ENCODE measurements at places on chromosomes 2 and 18.

GRCh38 chr2:42794271-42795046, 2.1 kb upstream of the HAAO start:
- no peak for DNase-seq

GRCh38 chr2:60819155-60819862, 62.1 kb upstream of the REL start:
- no peak for DNase-seq

DNA sequence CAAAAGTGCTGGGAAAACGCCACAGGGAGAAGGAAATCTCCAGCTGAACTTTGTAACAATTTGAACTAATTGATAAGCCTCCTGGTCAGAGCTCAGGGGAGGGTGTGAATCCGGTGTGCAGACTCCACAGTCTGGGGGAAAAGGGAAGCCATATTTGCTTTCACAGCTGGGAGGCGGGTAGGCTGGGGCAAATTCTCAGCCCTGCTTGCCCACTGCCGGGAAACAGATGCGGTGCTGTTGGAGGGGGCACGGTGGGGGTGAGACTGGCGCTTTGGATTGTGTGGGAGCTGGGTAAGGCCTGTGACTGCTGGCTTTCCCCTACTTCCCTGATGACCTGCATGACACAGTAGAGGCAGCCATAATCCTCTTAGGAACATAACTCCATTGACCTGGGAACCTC, 134.8 kb downstream of the ADCYAP1 start:
- DNase-seq: no peak

DNA sequence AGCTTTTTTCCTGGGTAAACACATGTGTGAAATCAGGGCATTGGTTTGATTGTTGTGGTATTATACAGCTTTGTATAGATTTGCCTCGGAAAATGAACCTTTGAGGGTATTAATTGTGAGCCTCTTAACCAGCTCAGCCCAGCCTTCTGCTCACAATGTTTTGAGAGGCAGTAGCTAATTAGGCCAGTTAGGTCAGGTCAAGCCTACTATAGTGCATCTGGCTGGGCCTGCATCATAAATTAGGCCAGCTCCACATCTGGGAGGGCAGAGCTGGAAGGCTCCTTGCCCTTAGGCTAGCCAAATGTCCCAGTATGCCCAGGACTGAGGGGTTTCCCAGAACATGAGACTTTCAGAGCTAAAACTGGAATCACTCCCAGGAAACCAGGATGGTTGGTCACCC, 43.0 kb downstream of the LRATD1 start:
- DNase-seq: no peak

- DNase-seq: no peak
Observed at GRCh38 chr2:9423922-9424272, 443 bp downstream of the CPSF3 start.

DNA sequence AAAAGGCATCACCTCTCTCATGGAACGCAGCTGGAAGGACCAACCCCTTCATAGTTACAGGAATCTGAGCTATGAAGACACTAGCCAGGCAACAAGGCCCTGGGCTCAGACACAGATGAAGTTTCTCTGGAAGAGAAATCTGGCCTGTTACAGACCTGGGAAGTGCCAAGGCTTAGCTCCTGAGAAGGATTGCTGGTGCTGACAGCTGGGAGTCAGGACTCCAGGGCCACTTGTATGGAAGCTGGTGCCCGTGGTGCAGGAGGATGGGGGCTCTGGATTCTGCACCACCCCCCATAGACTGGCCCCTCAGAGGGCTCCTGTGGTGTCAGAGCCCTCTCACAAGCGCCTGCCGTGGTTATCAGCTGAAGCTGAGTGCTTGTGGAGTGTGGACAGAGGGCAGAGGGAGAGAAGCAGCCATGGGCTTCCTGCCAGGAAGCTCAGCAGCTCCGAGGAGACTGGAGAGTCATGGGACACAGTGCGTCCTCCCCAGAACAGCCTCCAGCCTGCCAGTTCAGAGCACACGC, 87.3 kb upstream of the LCLAT1 start:
- peak; percentile 82 for DNase-seq

- no peak for DNase-seq
Observed at GRCh38 chr2:75523313-75524275, 37.1 kb downstream of the EVA1A start.

DNA sequence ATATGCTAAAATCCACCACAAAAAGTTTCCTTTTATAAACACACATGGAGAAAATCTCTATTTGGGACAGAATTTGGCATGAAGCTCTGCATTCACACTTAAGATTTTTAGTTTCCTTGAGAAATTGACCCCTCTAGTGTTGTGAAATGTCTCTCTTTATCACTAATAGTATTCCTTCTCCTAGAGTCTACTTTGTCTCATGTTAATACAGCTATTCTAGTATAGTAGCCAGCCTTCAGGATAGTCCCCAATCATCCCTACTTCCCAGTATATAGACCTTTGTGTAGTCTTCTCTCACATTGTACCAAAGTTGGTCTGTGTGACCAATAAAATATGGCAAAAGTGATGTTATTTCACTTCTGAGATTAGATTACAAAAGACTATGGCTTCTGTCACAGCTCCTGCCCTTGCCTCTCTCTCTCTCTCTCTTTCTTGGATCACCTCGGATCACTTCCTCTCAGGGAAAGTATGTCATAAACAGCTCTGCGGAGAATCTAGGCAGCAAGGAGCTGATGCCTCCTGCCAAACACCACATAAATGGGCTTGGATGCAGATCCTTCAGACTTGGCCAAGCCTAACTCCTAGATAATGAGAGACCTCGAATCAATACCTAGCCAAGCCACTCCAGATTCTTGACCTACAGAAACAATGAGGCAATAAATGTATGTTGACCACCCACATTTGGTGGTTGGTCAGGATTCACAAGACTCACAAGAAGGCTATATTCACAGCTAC, 59.7 kb upstream of the NABP1 start:
- DNase-seq: no peak

DNA sequence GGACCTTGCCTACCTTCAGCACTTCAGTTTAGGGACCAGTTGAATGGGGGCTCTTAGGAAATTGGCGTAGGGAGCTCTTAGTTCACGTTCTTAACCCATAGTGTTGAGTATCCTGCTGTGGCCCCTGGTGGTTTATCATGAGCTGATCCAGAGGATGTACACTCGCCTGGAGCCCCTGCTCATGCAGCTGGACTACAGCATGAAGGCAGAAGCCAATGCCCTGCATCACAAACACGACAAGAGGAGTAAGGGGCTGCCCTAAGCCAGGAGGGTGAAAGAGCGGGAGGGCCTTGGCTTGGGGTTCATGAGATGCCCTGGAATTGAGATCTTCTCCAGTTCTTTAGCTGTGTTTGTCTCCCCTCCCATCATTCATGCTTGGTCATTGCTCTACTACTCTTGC, 2.9 kb downstream of the RETREG2 start:
- DNase-seq: no peak

DNA sequence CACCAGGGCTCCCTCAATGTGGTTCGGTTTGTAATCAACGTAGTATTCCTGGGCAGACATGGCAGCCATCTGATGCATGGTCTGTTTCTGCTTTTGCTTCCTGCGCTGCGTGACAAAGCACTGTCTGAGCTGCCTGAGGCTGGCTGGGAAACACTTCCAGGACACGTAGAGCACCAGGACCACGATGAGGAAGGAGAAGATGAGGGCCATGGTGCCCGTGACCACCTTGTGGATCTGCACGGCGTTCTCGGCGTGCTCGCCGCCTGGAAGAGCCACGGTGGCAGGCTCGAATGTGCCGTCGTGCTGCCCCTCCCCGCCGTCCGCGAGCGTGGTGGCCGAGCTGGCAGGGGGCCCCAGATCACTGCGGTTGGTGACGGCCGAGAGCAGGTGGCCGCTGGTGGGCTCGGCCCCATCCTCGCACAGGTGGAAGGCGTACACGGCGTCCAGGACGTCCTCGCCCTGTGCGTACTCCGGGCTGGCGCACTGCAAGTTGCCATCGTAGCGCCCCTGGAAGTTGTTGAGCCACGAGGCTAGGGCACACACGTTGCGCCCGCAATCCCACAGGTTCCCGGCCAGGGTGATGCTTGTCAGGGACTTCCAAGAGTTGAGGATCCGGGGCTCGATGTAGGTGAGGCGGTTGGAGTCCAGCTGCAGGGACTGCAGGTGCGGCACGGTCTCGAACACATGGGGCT, 2.1 kb downstream of the LRRTM1 start:
- DNase-seq: no peak

- no peak for DNase-seq
Observed at GRCh38 chr2:234415706-234416105, 81.2 kb downstream of the ARL4C start.

DNA sequence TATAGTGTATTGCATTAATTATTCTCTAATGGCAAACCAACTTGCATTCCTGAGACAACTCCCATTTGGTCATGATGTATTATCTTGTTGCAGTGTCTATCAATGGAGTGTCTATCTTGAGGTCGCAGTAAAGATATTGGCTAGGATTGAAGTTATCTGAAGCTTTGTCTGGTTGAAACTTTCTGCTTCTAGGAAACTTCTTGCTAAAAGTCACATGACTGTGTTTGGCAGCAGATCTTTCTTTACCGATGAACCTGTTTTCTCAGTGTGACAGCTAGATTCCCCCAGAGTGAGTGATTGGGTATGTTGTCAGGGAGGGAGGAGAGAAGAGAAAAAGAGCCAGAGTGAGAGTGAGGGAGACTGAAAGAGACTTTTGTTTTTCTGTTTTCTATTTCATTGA, 119.6 kb downstream of the QPCT start:
- DNase-seq: no peak

GRCh38 chr2:10559634-10560224, 111.6 kb upstream of the ODC1 start:
- no peak for DNase-seq

GRCh38 chr18:73087282-73087977, 219.6 kb upstream of the NETO1 start:
- no peak for DNase-seq

- DNase-seq: peak; percentile 2
Observed at GRCh38 chr2:240917684-240918257, 11.6 kb downstream of the CROCC2 start.

DNA sequence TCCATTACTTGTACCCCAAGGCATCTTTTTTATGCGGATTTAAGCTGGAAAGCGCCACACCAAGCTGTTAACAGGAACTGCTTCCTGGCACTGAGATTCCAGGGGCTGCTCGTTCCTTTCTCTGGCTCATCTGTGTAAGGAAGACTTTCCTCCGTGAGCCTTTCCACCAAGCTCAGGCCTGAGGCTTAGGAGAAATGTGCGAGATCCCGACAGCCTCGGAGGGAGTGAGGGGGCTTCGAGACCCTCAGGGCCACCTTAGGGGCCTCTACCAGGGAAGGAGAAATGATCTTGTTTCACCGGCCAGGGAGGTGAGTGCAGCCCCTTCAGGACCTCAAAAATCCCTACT, 17.1 kb downstream of the B3GNT7 start:
- DNase-seq: no peak

DNA sequence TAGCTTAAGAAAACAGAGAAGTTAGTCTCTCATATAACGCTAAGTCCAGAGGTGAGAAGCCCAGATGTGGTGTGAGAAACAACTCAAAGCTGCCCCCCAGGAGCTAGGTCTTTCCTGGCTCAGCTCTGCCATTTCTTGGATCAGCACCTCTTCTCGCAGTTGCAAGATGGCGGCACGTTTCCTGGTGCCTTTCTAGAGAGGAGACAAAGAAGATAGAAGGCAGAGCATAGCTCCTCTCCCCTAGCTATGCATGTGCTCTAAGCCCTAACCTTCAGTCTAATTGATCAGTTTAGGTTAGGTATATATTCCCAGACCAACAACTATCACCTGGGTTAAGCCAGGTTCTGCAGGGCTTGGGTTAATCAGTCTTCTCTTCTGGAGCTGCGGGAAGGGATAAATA, 119.5 kb upstream of the RAB12 start:
- no peak for DNase-seq

DNA sequence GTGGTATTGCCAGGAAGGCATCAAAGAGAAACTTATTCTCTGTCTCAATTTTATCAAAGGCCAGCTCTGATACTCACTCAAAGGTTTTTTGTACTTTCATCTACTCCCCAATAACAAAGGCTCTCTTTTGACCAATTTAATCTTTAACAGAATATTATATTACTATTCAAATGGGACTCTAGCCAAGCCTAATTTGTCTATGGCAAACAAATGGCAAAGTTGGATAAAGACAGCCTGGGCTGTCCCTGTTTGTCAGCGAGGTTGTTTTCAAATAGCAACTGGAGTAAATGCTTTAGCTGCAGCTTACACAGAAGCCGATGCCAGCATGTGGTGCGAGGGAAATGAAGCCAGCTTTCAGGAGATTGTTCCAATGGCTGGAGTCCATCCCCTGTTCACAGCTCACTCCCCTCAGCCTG, 80.1 kb upstream of the CTNNA2 start:
- DNase-seq: no peak

DNA sequence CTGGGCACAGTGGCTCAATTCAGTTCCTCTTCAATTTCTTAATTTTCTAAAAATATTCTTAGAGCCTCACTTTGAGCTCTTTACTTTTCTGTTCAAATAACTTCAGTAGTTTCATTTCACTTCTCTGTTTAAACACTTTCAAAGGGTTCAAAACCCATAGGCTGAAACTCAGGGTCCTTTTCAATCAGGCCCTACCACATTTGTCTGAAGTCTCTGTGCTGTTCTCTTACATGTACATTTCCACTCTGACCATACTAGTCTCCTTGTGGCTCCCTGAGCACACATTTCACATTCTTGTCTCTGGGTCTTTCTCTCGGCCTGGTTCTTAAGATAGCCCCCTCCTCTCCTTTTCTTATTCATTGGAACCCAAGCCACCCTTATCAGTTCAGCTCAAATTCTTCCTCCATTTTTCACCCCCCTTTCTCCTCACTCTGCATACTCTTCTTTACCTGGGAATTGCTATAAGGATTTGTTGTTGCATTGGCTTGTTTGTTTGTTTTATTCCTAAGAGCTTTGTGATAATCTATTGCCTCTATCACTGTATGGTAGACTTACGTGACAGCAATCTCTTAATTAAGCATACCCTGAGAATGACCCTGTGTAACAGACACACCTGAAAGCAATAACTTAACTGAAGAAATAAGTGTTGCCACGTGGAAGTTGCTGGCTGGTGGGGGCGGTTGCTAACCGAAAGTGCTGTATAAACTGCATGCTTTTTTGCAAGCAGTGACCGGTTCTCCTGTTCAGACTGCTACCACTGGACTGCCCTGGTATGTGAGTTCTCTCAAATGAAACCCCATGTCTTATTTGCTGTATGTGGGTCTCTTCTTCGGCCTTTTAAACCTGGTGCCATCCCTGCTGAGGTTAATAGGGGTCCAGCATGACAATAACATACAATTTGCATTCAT, 27.7 kb upstream of the ACADL start:
- no peak for DNase-seq

- no peak for DNase-seq
Observed at GRCh38 chr2:46481198-46482193, 2.1 kb downstream of the TMEM247 start.

All from heart right ventricle (tissue), 16 donors.